Uterus (tissue), 4 donors: ENCODE measurements at places on chromosomes 1 and 21. TPM values are rescaled to one million over a fixed set of nuclear protein-coding genes. Genes with fewer than 3 reads are reported as not detected.

DNA sequence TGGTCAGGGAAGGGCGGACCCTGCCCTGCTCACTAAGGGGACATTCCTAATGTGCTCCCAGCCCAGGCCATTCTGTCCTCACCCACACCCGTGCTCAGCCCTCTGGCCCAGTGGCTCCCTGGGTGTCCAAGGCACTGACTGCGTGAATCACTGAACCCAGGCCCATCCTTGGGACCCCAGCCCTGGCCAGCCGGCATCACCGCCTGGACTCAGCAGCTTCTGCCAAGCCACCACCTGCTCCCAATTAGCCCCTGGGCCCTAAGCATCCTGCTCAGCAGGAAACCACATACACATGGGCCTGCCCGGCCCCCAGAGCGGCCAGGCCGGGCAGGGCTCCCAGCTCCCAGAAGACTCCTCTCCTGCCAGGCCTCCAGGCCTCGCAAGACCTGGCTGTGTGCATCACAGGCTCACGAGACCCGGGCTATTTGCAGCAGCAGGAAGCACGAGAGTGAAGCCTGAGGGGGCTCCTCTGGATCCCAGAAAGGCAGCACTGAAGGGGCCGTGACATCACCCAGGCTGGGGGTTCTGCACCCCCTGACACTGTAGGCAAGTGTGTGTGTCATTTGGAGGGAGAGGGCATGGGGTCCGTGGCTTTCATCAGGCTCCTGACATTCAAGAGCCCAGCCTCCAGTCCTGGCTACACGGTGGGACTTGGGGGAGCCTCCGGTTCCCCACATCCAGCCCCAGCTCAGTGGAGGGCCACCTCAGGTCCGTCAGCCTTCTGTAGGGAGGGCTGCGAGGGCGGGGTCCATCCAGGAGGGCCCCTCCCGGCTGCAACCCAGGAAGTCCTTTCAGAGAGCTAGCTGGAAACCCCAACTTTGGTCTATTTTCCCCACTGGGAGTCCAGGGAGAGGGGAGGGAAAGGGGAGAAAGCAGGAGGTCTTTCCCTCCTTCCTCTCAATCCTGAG, 1.6 kb downstream of the MFAP2 start:
- DNase-seq = peak; percentile 85

DNA sequence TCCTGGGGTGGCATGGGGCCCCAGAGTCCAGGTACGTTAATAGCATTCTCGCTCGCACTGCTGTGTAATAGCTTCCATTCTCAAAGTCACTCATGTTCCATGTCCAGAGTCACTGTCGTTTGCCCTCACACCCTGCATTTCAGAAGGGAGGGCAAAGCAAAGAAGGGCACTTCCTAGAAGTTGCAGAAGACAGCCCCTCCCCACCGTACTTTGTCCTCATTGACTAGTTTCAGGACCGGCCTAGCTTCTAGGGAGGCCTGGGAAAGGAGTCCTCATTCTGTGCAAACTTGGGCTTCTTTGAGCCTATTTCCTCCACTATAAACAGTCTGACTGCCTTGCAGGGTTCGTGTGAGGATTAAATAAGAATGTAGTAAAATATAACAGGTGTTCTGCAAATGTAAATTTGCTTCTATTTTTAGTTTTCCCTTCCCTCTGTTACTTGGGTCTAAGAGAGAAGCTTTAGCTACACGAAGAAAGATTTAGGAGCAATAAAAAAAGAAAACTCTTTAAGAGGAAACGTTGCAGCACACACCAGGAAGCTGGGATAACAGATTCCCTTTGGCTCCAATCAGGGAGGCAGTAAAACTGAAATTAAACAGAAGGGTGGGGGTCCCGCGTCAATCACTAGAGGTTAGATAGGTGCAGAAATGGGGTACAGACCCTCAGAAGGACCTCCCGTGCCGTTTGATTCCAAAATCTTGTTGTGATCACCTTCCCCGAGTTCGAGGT, 40.1 kb downstream of the ACTL8 start:
- DNase-seq = no peak

- DNase-seq = no peak
Measured at GRCh38 chr1:1974834-1975233, 28.8 kb downstream of the CFAP74 start.

DNA sequence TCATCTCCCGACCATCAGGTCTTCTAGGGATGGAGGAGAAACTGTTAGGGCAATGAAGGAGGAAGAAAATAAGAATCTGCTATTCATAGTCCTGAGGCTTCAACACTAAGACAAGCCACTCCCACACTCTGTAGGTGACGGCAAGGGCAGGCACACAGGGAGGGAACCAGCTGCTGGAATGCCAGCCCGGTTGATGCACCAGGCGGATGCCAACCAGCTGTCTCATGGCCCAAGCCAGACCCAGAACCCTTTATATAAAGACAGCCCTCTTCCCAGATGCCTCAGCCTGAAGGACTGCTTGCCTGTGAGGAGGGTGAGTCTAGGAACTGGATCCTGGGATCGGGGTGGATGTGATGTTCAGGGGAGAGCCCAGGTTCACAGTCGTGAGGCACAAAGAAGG, at the start of gene KPRP:
Gene KPRP (plus strand): TSS at position 279 of the 400 bp plus-strand sequence. CDS start 1,564 bp downstream, outside the sequence.
- no peak for DNase-seq

DNA sequence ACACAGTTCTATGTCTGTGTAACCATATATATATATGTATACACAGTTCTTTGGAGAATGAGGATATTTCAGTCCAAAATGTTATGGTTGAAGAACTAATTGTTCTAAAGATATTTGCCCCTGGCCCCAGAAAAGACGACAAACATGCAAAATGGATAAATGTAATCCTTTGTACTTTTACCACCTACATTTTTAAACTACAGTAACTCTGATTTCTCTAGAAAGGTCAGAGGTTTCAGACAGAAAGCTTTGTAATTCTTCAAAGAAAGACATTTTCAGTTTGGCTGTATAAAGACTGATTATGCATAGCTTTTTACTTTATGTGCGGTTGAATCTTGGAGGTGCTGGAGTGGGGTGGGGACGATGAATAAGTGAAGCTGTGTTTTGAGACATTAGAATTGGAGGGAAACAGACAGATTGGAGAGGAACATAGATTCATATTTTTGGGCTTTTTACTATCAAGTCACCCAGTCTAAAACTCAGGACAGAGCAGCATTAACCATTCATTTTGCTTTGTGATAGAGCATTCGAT, 16.6 kb downstream of the NFIA start:
- no peak for DNase-seq

- DNase-seq = peak; percentile 27
Measured at GRCh38 chr1:193104502-193104906, 710 bp downstream of the GLRX2 start.

GRCh38 chr1:76105372-76105771, 30.8 kb downstream of the ST6GALNAC3 start:
- DNase-seq = no peak

DNA sequence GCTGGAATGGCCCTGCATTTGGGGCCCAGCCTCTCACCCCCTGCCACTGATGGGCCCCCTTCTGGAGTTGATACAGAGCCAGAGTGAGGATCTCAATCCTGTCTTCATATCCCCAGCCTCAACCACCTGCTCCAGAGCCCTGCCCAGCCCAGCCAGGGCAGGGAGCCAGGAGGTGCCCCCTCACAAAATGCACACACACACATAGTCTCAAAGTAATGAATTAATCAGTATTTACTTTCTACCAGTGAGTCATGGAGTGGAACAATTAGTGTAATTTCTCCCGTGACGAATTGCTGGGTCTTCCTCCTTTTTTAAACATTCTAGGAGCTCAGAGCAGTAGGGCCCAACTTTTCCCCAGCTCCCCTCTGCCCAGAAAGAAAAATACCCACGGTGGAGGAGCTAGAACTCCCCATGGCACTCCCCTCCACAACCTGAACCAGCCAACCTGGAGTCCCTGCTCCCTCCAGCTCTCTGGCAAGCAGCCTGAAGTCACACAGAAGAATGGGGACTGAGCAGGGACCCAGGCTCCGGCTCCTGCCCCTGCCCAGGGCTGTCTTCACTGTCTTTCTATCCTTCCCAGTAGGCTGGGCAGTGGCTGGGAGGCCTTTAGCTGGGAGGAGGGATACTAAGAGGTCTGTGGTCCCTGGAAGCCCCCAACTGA, 29.3 kb downstream of the SDC3 start:
- no peak for DNase-seq

The SIM2 gene
- not detected for total RNA-seq

GRCh38 chr1:41381692-41382479, 20.7 kb downstream of the FOXO6 start:
- no peak for DNase-seq

GRCh38 chr1:156502894-156503697, 2.5 kb upstream of the MEF2D start:
- peak; percentile 89 for DNase-seq

The MYOM3 gene
- total RNA-seq = 0.79 TPM

The GPR3 gene
- total RNA-seq = not detected

The BLACAT1 gene
- total RNA-seq = not detected

- DNase-seq = peak; percentile 64
Measured at GRCh38 chr1:177948336-177948972, 21.4 kb downstream of the SEC16B start.

- DNase-seq = no peak
Measured at GRCh38 chr1:96688767-96689166, 32.8 kb upstream of the PTBP2 start.

The KMO gene
- 0.28 TPM for total RNA-seq

GRCh38 chr1:78408810-78409209, 82.0 kb upstream of the PTGFR start:
- no peak for DNase-seq

GRCh38 chr1:6157132-6157527, 23.0 kb downstream of the CHD5 start:
- no peak for DNase-seq

DNA sequence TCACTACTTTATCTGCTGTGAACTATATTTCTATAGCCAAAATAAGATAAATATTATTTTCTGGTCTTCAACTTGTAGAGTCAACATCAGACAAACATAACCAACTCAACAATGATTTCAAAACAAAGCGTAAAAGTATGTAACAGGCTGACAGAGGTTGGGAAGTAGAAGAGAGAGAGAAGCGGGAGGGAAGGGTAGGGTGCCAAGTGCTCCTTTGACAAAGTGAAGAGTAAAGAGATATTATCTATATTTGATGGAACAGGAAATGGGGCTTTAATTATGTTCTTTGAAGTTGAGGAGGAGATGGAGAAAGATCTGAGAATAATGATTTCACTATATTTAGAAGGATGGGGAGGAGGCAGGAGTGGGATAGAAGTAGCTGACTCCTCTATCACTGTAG, 70.1 kb downstream of the DNTTIP2 start:
- DNase-seq = no peak

- peak; percentile 60 for DNase-seq
Measured at GRCh38 chr1:201309416-201309815, 26.1 kb downstream of the PKP1 start.

DNA sequence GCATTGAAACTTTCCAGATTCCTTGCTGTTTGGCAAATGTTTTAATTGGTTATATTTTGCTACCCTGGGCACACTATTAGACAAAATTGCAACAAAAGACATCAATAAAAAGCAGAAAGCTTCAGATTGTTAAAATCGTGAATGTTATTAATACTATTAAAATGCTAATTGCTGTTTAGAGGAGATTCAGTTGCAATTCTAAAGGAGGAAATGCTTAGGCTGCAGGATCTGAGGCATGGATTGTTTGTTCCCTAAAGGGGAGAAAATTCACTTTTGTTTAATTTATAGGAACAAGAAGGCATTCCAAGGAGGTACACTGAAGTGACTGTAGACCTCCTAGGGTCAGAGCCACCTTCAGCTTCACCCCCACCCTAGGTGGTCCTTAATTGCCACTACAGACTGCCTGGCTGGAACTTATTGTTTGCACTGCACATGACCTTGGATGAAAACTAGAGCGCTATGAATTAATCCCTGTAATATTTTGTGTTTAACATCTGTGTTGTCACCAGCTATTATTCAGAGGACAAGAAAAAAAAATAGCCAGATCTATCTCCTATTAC, 1266.9 kb upstream of the ADGRL2 start:
- no peak for DNase-seq

GRCh38 chr1:211677659-211678058, 2.2 kb upstream of the NEK2 start:
- no peak for DNase-seq

GRCh38 chr1:90508376-90509167, 208.5 kb downstream of the BARHL2 start:
- DNase-seq = no peak

DNA sequence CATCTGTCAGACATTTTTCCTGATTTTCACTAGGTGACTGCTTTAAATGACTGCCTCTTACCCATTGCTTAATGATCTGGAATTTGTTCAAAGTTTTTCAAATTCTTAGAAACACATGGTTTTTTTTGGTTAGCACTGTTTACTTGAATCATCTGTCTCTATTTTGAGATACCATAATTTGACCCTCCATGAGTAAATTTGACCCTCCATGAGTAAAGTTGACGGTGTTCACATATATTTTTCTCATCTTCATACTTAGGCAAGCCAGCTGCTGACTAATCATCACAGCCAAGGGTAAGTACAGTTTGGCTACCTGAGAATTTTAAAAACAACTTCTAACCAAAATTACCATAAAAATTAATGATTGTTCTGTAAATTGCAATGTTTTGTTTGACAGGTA, 586.5 kb downstream of the PTBP2 start:
- DNase-seq = no peak

DNA sequence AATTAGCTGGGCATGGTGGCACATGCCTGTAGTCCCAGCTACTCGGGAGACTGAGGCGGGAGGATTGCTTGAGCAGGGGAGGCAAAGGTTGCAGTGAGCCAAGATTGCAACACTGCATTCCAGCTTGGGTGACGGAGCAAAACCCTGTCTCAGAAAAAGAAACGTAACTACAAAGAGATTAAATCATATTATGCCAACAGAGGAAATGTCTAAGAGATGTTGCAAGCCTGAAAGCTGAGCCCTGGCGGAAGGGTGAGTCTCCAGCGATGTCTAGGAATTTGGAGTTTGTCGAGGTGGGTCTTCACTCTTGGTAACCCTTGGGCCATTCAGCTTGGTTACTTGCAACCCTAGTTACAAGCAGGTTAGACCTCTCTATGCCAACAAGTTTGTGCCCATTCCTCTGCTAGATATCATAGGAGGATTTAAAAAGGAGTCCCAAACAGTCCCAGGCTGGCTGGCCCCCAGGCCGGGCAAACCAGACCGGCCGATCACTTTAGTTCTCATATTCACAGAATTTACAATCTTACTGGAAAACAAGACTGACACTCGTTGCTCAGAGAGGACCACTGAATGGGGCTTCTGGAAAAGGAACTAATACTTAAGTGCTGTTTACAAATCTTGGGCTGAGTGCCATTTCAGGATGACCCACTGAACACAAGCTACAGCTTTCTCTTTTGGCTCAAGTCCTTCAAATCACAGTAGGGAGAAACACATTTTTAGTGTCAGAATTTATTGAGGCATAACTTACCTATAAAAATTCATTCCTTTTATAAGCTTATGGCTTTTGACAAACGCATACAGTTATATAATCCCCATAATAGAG, 27.1 kb downstream of the SLC30A1 start:
- DNase-seq = no peak

- no peak for DNase-seq
Measured at GRCh38 chr1:215872658-215873057, 305.6 kb downstream of the KCTD3 start.

GRCh38 chr1:74712881-74713280, 20.0 kb downstream of the CRYZ start:
- no peak for DNase-seq

The PTPN14 gene
- total RNA-seq = 13.2 TPM

GRCh38 chr1:36721261-36721660, 238.5 kb upstream of the CSF3R start:
- DNase-seq = no peak
